ENCODE measurements at places on chromosomes 7 and 10.

- no peak for DNase-seq
Observed at GRCh38 chr10:58593008-58593407, 80.3 kb downstream of the BICC1 start.

DNA sequence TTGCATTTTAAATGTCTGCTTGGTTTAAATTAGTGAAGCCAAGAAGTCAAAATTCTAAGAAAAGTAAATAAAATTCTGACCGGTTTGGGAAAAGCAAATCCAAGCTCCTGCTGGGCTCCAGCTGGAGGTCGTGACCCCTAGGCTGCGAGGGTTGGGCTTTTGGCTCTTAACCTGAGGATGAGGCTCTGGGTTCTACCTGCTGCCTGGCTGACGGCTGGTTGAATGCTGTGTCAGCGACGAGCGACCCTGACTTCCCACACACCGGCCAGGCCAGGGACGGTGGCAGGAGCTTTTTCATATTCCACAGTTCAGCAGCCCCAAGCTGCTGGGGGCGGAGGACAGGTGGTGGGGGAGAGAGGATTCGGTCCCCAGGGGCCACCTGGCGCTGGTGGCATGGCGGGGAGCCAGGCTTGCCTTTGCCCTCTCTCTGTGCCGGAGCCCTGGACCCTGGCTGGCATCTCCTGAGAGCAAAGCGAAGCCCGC is 843 bp upstream of the PLPP4 start:
- DNase-seq: no peak

DNA sequence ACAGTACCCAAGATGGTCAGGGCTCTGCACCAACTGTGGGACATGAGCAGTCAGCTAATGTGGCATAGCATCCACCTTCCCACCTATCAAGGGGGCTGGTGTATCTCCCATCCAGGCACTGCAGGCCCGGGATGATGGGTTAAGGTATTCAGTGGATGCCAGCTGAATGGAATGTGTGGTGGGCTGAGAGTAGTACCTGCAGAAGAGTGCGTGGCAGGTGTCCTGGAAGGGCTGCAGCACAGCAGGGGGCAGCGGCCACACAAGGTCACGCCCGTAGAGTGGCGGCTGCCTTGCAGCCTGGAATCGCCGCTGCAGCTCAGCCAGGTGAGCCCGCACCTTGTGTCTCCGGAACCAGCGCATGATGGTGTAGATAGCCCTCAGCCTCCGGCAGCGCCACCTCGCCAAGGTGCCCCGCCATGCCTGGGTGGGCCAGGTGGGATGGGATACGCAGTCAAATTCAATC is 13.3 kb downstream of the MYO1G start:
- DNase-seq: no peak

DNA sequence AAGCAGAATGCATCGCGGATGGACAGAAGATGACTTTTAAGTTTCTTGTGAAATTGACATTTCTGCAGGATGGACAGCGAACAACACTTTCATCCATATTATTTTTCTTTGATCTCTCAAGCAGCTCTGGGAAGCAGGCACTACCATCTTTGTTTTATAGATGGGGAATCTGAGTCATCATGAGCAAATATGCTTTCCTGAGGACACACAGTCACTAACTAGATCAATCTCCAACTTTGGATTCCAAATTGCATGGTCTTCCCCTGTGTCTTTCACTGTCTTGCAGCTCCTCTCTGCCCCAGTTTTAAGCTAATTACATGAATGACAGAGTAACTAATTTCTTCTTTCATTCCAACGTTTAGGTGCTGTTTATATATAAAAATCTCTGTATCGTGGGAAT is 201.5 kb downstream of the ADAM12 start:
- no peak for DNase-seq

DNA sequence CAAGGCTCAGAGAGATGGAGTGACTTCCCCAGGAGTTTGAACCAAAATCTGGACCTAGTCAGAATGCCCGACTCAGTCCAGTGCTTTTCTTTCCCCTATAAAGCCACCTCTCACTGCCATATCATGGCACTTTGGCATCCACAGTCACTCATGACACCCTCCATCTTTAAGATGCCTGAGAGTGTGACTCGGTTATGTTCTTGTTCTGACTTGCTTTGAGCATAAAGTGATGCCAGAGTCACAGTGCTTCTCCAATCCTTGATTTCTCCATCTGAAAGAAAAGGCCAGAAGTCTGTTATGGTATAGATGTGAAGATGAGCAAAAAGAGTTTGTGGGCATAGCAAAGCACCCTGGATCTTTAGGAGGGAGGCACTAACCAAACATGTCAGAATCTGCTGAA is 538.1 kb downstream of the SORCS1 start:
- no peak for DNase-seq

GRCh38 chr7:379456-380138 is 89.6 kb downstream of the FOXL3 start:
- no peak for DNase-seq

- no peak for DNase-seq
Observed at GRCh38 chr7:158249692-158250091, 337.9 kb downstream of the PTPRN2 start.

GRCh38 chr10:105952153-105952552 is 1212.4 kb downstream of the SORCS1 start:
- no peak for DNase-seq

DNA sequence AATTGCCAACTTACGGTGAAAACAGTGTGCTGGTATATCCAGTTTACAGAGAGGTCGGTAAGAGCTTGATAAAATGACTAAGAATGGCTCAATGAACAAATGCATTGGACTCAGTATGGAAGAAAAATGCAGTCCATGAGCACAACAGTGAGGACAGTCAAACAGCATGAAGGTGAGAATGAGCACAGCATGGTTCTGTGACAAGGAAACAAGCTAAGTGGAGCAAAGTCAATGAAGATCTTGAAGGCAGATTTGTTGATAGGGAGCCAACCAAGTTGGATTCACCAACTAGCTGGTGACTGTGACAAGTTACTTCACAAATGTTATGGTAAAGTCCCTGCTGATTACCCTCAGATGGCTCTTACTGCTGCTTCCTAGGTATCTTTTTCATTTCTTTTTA is 75.9 kb downstream of the SHOC2 start:
- DNase-seq: no peak

DNA sequence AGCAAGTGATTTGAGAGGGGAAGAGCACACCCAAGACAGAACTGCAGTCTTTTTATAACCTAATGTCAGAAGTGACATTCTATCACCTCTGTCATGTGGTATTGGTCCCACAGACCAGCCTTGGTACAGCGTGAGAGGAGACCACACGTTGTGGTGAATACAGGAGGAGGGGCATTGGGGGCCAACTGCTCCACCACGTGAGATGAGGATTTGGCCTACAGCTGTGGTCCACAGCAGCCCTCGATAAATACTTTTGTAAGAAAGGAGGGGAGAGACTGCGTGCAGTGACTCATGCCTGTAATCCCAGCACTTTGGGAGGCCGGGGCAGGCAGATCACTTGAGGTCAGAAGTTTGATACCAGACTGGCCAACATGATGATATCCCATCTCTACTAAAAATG is 243.1 kb downstream of the FGFR2 start:
- DNase-seq: no peak

- no peak for DNase-seq
Observed at GRCh38 chr7:26916336-26916735, 51.9 kb upstream of the SKAP2 start.

GRCh38 chr7:136496551-136496950 is 371.9 kb upstream of the CHRM2 start:
- no peak for DNase-seq

- no peak for DNase-seq
Observed at GRCh38 chr10:49615213-49615612, 1.4 kb downstream of the CHAT start.

GRCh38 chr10:78382772-78383171 is 349.1 kb downstream of the RPS24 start:
- DNase-seq: no peak

- no peak for DNase-seq
Observed at GRCh38 chr7:7745966-7746365, 27.6 kb upstream of the RPA3 start.

DNA sequence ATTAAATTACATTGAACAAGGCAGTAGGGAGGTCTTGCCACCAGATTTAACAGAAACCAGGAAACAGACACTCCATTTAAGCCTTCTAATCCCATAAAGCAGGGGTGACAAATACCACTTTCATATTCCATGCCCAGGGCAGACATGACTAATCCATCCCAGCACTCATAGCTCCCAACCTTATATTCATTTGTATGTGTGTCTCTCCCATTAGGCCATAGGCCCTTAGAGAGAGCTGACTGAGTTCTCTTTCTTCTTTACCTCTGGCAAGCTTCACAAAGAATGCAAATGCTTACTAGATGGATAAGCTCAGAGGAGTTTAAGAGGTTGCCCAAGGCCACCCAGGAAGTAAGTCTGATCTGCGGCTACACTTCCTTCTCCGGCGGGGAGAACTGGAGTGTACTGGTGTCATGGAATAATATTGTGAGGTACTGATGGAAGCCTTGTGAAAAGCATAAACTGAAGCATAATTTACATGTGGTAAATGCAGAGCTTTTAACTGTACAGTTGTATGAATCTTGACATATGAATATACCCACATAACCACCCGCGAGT is 239.7 kb upstream of the HABP2 start:
- no peak for DNase-seq

GRCh38 chr10:116287906-116288501 is 15.0 kb upstream of the GFRA1 start:
- peak; percentile 37 for DNase-seq

- no peak for DNase-seq
Observed at GRCh38 chr10:62048470-62048869, 147.0 kb downstream of the ARID5B start.

DNA sequence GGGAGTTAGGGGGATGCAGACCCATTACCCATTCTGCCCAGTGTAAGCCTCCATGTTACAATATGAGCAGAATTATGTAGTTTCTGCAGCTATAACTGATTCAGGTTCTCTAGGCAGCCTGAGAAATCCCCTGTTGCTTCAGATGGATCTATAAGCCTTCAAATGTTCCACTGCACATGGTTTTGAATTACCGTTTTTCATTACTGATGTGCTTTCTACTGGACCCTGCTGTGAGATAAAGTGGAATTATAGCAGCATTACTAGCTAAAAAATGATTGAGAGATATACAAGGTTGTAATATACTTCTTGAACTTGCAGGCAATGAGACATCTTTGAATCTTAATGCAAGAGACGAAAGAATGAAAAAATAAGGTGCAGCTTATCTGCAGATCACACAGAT is 38.4 kb upstream of the ANAPC16 start:
- DNase-seq: no peak

DNA sequence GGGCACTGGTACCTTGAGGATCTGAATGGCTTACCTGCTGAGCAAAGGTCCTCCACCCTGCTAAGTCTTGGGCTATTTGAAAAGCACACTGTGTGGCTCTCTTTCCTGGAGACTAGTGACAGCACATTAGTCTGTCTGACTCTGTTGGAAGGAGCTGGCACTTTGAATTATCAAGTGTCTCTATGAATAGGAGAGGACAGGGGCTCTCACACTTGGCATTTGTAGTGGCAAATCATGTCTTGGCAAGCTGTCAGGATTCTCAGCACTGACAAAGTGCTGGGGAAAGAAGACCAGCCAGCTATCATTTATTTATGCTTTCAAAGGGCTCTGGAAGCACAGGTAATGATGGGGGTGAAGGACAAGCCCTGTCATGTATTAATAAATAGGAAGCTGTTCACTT is 62.8 kb downstream of the MTPN start:
- no peak for DNase-seq

GRCh38 chr10:62812672-62813439 is 3.3 kb downstream of the EGR2 start:
- DNase-seq: no peak

- no peak for DNase-seq
Observed at GRCh38 chr7:17564678-17565212, 266.3 kb downstream of the AHR start.

GRCh38 chr7:66815951-66816350 is 75.4 kb downstream of the RABGEF1 start:
- no peak for DNase-seq
